ENCODE measurements at places on chromosomes 6 and 20.
A peak's percentile ranks its signal among the peaks of the same experiment; 100 is the strongest.

- no peak for DNase-seq
These were observed 27.3 kb downstream of the SNX5 start for GRCh38 chr20:17941087-17941825.

DNA sequence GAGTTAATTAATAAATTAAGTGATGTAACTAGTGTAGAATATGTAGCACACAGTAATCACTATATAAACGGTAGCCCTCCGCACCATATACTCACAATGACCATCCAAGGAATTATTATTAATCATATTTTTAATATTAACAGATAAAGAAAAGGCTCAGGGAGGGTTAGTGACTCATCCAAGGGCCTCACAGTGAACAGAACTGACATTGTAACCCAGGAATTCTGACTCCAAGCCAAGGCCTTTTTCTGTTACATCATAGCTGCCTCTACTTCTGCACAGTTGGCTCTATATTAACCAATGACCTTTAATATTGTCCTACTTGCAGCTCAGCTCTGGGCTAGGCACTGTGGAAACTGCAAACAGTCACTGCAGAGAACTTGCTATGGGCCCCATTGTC is 117.5 kb upstream of the SIRPG start:
- DNase-seq = no peak

DNA sequence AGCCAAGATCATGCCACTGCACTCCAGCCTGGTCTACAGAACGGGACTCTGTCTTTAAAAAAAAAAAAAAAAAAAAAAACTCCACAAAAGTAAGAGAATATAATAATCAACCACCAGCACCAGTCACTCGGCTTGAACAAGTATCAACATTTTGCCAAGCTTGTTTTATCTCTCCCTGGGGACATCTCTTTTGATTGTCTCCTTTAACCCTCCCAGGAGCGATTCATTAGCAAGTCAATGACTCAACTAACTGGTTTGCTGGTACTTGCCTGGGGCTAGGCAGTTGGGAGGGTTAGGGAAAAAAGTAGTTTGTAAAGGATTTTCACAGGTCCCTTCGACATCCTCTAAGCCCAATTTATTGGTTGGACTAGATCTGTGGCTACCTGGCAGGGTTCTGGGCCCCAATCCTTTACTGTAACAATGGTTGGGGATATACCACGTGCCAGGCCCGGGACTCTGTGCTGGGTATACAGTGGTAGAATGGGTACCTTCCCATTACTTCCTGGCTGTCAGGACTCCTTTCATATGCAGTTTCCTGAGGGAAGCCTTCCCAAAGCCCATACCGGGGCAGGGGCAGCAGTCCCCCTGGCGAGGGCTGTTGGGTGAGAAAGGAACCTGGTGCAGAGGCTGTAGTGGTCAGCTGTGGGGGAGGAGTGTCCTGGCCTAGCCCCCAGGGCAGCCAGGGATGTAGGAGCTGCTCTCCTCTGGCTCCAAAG is 12.2 kb downstream of the TGIF2 start:
- DNase-seq = peak; percentile 83

DNA sequence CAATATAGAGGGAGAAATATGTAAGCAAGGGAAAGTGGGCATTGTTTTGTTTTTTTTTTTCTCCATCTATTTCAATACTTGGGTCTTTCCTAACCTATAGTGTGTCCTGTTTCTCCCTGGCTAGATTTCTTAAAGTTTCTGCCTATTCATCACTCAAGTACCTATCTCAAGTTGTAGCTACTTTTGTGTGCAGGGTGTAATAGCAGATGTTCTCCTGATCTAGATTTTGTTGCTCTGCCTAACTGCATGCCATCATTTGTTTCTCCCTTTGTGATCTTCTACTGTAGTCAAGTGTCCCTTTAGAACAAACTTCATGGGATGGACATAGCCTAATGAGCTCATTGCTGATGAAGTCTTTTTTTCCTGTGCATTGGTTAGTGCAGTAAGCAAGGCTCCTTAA is 45.8 kb downstream of the TOP1 start:
- no peak for DNase-seq

Measured in NCI-H1436 (cell line).